ENCODE measurements at places on chromosomes 2 and 18. TPM values are rescaled to one million over a fixed set of nuclear protein-coding genes. Genes with fewer than 3 reads are reported as not detected.

DNA sequence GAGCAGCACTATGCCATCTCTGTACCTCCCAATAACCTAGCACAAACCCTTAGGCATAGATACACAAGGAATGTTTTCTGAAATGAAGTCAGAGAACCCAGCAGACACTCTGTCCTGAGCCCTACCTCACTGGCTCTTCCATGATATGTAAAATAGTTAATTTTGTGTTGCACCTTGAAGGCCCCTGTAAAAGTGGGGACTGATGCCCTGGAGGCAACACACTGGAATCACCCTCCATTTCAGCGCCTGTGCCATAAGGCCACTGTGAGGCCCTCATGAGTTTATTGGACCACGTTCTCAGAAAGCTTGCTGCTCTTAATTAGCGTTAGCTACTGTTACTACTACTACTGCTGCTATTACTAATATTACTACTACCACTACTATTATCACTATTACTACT is 670.1 kb upstream of the SOX11 start:
- DNase-seq: no peak

DNA sequence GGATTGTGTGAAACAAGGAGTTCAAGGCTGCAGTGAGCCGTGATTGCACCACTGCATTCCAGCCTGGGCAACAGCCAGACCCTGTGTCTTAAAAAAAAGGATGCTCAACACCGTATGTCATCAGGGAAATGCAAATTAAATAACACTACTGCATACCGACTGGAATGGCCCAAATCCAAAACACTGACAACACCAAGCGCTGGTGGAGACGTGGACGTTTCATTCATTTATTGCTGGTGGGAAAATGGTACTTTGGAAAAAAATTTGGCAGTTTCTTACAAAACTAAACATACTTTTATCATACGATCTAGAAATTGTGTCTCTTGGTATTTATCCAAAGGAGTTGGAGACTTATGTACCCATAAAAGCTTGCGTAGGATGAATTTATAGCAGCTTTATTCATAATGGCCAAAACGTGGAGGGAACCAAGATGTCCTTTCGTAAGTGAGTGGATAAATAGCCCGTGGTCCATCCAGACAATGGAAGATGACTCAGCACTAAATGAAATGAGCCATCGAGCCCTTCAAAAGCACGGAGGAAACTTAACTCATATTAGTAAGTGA is 24.2 kb downstream of the NEU4 start:
- DNase-seq: peak; percentile 62

DNA sequence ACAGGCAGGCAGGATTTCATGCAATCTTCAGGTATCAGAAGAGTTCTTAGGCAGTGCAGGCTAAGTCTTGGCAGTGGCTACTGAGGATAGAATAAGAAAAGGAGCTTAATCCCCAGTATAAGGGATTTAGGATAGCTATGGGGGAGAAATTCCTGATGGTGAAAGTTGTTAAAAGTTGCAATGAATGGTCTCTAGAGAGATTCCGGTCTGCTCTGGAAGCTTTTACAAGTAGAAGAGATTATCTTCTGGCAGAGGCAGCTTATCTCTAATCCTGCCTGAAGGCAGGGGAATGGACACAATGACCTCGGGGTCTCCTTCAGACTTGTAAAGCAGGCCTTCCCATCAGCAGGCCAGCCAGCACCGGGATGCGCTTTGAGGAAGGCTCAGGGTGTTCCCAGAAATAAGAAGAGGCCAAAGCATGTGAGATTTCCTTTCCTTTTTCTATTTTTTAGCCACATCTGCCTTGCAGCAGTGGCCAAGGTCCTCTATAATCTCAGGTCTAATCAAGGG is 253.9 kb upstream of the KLHL29 start:
- no peak for DNase-seq

GRCh38 chr2:73821227-73821626 is 7.5 kb upstream of the STAMBP start:
- DNase-seq: no peak

DNA sequence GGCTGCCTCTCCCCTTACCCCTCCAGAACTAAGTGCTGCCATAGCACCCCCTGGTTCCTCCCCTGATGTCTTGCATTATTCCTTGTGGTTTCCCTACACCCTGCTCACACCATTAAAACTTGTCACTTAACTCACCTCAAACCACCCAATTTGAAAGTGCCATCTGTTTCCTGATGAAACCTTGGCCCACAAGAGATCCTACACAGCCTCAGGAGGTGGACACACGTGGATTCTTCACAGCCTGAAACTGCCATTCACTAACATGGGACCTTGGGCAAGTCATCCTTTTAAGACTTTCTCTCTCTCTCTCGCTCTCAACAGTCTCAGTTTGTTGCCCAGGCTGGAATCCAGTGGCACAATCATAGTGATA is 27.5 kb upstream of the FAM124B start:
- no peak for DNase-seq

DNA sequence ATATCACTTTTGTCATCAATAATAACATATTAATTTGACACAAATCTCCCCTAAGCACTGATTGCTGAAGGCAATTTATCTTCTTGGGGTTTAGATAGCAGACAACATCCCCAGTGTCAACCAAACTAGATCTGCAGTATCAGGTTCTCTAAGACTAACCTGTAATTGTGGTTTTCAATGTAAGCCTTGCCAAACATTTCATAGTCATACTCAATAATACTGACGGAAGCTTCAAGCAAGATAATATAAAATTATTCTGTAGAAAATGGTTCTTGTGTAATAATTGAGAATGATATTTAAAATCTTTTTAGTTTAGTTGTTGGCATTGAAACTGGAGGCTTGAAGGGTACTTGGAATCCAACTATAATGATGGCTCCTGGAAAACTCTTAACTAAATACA is 186.3 kb downstream of the RIT2 start:
- no peak for DNase-seq

DNA sequence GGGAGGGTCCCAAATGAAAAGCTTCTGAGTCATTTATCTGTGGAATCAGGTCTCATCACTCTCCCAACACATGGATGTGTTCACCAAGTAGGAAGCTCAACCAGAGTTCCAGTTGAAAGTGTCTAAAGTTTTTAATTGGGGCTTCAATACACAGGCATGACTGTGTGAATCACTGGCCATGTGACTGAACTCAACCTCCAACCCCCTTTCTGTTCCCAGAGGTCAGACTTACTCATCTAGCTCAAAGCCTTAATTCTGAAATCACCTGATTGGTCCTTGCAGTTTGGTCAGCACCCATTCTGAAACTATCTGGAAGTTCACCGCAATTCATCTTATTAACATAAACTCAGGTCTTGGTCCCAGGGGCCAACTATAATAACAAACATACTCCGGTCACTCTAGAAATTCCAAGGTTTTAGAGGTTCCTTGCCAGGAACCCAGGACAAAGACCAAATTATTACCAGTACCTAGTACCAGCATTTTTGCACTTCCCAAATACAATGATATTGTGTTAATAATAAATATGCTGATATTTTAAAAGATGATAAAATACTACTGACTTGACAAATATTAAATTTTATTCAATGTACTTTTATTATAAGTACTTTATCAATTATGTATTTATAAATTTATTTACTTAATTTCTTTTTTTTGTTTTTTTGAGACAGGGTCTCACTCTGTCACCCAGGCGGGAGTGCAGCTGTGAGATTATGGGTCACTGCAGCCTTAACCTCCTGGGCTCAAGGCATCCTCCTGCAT is 10.7 kb upstream of the RBM45 start:
- no peak for DNase-seq

GRCh38 chr2:165469417-165469816 is at the start of gene CSRNP3:
Gene CSRNP3 (plus strand): TSS chr2:165469698. CDS start chr2:165595066, 125,368 bp downstream.
- peak; percentile 74 for DNase-seq

GRCh38 chr18:23539296-23539695 is 36.0 kb downstream of the RMC1 start:
- DNase-seq: no peak

- DNase-seq: no peak
Observed at GRCh38 chr2:238694922-238695321, 153.0 kb upstream of the TWIST2 start.

GRCh38 chr2:240247868-240248720 is 107.6 kb upstream of the OTOS start:
- no peak for DNase-seq

DNA sequence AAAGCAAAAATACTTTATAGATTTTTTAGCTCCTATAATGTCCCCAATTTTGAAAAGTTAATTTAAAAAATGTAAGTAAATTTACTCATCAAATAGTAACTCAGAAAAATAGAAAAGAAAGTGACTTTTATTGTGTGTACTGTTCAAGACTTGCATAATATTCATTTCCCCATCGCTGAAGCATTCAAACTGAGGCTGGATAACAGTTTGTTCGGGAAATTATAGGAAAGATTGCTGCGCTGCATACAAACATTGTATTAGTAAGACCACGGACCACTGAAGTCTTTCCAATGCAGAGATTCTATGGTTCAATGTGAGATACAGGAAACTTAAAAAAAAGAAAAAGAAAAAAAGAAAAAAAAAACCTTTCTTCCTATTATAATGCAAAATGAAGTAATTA is 10.4 kb downstream of the STK17B start:
- no peak for DNase-seq

GRCh38 chr2:133849341-133849740 is 281.1 kb upstream of the NCKAP5 start:
- DNase-seq: no peak

DNA sequence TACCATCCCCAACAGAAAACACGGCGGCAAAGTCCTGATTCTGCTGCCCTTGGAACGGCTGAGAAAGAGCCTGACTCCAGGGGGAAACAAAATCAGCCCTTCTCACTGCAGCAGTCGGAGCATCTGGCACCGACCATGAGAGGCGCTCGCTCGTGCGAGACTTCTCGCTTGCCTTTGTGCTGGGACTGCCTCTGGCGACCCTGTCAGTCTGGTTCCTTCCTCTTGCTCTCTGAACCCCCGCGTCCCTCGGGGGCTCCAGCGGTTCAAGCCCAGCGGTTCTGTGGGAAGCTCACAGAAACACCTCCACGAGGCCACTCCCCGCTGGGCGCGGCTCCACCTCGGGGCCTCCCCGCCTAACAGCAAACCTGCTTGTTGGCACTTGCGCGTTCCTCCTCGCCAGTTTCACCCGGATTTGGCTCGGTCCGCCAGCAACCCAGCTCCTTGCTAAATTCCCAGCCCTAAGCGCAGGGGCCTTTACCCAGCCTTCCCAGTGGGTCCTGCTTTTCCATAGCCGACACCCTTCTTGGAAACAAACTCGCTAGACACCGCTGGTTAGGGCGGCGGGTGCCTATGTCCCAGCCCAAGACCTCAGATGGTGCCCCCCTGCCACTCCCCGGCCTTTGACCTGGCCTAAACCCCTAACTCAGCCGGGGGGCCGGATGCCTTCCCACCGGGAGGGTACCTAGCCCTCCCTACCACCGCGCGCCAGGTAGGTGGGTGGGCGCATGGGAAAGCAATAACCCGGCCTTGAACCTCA is 2.2 kb downstream of the RND3 start:
- DNase-seq: peak; percentile 53

- no peak for DNase-seq
Observed at GRCh38 chr2:104501342-104501741, 352.6 kb upstream of the POU3F3 start.

GRCh38 chr2:200901459-200902072 is 12.4 kb downstream of the NIF3L1 start:
- peak; percentile 67 for DNase-seq

DNA sequence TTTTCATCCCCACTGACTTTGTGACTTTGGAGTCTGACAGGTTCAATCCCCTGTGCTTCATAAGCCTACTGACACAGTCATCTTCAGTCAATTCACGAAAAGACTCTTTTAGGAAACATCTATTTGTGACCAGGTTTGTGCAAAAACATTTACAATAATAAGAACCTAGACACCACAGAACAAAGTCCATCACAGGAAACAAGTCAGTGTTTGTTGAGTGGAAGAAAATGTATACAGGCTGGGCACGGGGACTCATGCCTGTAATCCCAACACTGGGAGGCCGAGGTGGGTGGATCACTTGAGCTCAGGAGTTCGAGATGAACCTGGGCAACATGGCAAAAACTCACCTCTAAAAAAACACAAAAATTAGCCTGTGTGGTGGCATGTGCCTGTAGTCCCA is 49.7 kb downstream of the TGFA start:
- DNase-seq: no peak

- DNase-seq: no peak
Observed at GRCh38 chr2:65465857-65466256, 33.5 kb upstream of the SPRED2 start.

- no peak for DNase-seq
Observed at GRCh38 chr2:38719706-38720105, 31.5 kb downstream of the SRSF7 start.

DNA sequence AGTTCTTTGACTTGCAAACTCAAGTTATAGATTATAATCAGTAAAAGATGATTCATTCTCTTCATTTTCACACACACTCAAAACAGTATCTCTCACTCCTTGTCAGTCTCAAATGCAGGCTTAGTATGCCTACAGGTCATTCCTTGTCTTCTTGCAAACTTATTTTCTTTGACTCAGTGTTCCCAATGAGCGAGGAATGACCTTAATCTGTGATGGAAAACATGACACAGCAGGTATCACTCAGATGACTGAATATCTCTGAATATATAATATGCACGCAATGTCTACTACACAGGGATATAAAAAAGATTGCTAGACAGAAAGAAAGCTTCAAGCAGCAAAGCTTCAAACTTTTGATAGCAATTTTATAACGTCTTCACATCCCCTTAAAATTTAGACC is 127.8 kb upstream of the RGPD4 start:
- no peak for DNase-seq

GRCh38 chr2:5495586-5495985 is 196.6 kb upstream of the SOX11 start:
- DNase-seq: no peak

DNA sequence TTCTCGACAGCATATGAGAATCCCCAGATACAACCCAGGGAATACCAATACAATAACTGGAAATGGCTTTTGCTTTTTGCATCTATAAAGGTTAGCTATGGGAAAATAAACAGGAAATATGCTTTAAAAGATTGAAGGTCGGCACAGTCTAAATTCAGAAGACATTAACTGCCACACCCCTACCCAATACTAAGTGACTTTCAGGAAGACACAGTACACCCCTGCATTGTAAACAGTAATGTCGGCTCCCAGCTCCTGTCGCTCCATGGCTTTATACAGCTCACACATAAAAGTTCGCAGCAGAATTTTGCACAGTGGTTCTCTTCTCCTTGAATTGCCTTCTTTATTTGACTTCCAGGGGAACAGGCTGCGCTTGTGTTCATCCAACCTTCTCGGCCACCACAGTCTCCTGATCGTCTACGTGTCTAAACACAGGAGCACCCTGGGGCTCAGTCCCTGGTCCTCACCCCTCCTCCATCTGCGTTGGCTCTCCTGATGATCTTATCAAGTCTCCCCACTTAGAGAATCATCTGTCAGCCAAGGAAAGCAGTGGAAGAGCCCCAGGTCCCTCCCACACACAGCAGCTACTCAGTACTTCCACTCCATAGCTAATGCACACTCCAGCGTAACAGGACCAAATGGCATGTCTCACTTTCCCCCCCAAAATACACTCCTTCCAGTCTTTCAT is 22.7 kb downstream of the CYB5A start:
- DNase-seq: no peak

The OR6B2 gene
- total RNA-seq: not detected

The UGT1A5 gene
- total RNA-seq: not detected

The LOXHD1 gene
- total RNA-seq: 0.62 TPM

The CD226 gene
- total RNA-seq: 0.59 TPM

The TIGD1 gene
- total RNA-seq: 4.8 TPM

The ALPP gene
- total RNA-seq: not detected

All from uterus (tissue), 4 donors.